ENCODE measurements at places on chromosomes 3 and 15.

- DNase-seq = no peak
- no peaks in the 10 kb centered on the region for H3K4me1 ChIP-seq
- H3K36me3 ChIP-seq = no peaks in the 10 kb centered on the region
- no peak overlapping the region for H3K4me3 ChIP-seq
- H3K27me3 ChIP-seq = no peaks in the 10 kb centered on the region
Observed at GRCh38 chr3:17050071-17050470, 165.3 kb downstream of the PLCL2 start.

DNA sequence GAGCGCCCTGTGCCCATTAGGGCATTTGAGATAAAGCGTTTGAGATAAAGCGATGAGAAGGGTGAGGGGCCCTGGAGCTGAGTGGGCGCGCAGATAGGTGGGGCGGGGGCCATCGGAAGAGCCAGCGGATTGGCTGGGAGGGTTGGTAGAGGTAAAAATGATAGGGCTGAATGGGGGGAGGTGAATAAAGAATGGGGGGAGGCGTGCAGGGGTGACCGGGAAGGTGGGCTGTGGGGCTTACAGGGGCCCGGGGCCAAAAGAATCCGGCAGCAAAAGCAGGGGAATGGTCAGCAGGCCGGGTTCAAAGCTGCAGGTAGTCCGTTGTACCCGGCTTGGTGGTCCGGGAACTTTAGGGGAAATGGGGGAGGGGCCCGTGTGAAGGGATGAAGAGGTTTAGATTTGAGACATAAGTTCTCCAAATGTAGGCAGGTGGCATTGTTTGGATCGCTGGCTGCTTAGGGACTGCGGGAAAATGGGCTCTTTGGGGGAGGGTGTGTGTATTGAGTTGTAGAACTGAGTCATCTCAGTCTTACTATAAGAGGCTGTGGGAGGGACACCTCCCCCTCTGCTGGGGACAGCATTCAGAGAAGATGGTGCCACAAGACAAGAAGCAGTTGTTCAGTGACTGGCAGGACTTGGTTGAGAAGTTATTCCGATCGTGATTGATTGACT lies 610 bp downstream of the ARID3B start:
- peaks cover 14% of the 10 kb centered on the region for H3K4me1 ChIP-seq
- peak; percentile 80 for DNase-seq
- peaks cover 17% of the 10 kb centered on the region for H3K36me3 ChIP-seq
- peak overlapping the region; percentile 85 for H3K4me3 ChIP-seq

GRCh38 chr3:133995264-133995663 lies 34.5 kb downstream of the SLCO2A1 start:
- H3K27ac ChIP-seq = no peak overlapping the region
- H3K36me3 ChIP-seq = peaks cover 54% of the 10 kb centered on the region
- H3K4me1 ChIP-seq = peaks cover 46% of the 10 kb centered on the region

- no peak overlapping the region for H3K27ac ChIP-seq
- H3K36me3 ChIP-seq = peaks cover 5% of the 10 kb centered on the region
- H3K4me1 ChIP-seq = peaks cover 2% of the 10 kb centered on the region
Observed at GRCh38 chr15:88882785-88883184, 12.6 kb downstream of the HAPLN3 start.

DNA sequence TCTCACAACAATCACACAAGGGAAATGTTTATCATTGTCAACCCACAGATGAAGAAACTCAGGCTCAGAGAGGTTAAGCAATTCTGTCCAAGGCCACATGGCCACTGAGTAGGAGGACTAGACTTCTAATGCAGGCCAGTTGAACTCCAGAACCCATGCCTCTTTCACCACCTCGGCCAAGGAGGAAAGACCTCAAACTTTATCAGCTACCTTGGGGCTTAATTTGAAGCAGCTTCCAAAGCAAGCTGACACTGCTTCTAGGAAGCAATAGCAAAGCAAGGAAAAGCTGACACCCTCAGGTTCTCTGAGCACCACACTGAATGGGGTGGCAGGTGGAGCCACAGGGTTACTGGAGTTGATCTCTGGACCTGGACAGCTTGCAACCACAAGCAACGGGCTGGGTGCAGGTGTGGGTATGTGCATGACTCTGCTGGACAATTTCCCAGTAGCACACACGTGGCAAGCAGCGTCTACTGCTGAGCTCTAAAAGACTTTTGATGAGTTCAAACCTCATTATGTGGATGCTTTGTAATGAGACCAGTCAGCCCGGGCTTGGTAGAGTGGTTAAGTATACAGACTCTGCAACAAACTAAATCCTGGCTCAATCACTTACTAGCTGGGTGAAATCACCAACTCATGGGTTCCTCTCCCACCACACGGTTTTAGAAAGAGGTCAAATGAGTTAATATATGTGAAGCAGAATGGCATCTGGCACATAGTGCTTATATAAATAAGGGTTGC lies 23.1 kb downstream of the CCNL1 start:
- H3K27me3 ChIP-seq = no peaks in the 10 kb centered on the region
- no peaks in the 10 kb centered on the region for H3K4me1 ChIP-seq
- no peak overlapping the region for H3K27ac ChIP-seq
- H3K36me3 ChIP-seq = no peaks in the 10 kb centered on the region
- H3K4me3 ChIP-seq = no peak overlapping the region

DNA sequence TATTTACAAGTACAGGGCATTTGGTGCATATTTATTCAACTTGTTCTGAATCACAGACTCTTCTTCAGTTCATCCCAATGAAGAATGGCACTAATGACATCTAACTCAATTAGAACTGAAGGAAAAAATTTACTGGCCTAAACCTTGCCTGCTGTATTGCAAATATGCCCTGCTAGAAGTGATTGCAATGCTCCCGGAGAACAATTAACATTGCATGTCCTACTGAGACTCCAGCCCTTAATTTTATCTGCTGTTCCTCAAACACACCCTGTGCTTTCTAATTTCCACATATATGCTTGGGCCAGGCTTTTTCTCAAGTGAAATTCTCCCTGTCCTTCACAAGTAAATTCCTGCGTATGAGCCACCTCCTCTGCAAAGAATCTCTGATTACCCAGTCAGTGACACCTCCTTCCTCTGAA lies 8.3 kb downstream of the ACKR4 start:
- H3K36me3 ChIP-seq = no peaks in the 10 kb centered on the region
- H3K27me3 ChIP-seq = no peaks in the 10 kb centered on the region
- DNase-seq = peak; percentile 66

DNA sequence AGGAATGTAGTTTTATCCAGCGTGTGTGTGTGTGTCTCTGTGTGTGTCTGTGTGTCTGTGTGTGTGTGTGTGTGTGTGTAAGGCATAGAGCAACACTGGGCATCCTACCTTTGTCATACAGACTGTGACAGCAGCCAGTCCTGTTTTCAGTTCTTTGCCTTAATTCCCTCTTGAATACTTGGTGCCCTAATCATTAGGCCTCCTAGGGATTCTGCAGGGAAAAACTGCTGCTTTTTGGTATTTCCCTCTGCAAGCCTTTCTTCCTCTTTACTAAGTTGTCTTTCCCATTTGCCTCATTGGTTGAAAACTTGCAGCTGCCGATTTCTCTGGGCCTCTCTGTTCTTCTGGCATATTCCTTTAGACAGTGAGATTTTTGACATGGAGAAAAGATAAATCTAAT lies 9.2 kb downstream of the SLC25A36 start:
- no peak for DNase-seq
- no peaks in the 10 kb centered on the region for H3K27me3 ChIP-seq
- no peaks in the 10 kb centered on the region for H3K4me1 ChIP-seq

- no peaks in the 10 kb centered on the region for H3K27me3 ChIP-seq
- H3K4me1 ChIP-seq = no peaks in the 10 kb centered on the region
Observed at GRCh38 chr3:30518872-30519271, 87.5 kb upstream of the TGFBR2 start.
